CD4-positive, alpha-beta T cell treated with Interleukin-10 for 1 hour (primary cell): ENCODE measurements at places on chromosomes 5 and 9.

DNA sequence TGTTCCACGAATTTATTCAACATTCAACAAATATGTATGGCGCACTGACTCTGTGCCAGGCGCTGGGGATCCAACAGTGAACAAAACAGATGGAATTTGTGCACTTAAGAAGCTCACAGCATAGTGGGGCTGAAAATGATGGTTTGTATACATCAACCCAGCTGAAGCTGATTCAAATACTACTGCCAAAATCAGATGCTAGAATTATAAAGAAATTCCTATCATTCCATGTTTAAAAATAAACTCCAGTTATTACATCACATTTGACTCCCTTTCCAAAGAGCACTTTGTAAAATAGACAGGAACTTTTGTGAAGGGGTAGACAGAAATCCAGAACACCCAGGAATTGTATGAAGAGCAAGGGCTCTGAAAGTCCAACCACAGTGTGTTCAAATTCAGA, 54.1 kb downstream of the ZNF608 start:
- DNase-seq, result no peak

DNA sequence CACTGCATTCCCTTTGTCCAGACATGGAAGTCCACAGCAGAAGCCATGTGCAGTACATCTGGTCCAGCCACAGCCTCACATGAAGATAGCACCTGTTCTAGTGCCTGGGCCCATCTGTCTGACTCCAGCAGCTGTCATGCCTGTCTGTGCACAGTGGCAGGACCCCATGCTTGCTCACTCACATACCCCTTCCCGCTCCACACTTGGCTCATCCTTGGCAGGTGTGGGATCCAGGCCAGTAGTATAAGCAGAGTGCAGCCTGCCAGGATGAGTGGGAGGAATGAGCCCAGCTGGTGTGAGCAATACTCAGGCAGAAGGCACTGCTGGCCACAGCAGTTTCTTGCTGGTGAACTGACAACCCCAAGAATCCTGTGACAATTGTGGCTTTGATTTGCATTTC, 168.0 kb downstream of the PRDM9 start:
- no peak for DNase-seq

DNA sequence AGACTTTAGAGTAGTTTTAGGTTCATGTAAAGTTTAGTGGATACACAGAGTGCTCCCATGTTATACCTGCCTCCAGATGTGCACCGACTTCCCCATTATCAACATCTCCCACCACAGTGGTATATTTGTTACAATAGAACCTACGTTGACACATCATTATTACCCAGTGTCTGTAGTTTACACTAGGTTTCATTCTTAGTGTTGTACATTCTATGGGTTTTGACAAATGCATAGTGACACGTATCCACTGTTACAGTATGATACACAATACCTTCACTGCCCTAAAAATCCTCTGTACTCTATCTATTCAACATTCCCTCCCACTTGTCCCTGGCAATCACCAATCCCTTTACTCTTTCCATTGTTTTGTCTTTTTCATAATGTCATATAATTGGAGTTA, 34.3 kb upstream of the CRHBP start:
- DNase-seq, result no peak

GRCh38 chr5:41083306-41083705, 12.2 kb upstream of the MROH2B start:
- no peak for DNase-seq

DNA sequence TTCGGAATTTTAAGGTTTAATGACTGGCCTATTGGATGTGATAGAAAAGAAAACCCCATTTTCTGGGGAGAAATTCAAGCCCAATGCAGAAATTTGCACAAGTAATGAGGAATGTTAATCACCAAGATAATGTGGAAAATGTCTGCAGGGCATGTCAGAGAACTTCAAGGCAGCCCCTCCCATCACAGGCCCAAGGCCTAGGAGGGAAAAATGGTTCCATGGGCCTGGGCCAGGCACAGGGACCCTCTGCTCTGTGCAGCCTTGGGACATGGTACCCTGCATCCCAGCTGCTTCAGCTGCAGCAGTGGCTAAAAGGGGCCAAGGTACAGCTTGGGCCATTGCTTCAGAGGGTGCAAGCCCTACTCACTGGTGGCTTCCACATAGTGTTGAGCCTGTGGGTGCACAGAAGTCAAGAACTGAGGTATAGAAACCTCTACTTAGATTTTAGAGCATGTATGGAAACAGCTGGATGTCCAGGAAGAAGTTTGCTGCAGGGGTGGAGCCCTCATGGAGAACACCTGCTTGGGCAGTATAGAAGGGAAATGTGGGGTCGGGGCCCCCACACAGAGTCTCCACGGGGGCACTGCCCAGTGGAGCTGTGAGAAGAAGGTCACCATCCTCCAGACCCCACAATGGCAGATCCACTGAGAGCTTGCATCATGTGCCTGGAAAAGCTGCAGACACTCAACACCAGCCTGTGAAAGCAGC, 12.2 kb downstream of the FBXO10 start:
- no peak for DNase-seq

DNA sequence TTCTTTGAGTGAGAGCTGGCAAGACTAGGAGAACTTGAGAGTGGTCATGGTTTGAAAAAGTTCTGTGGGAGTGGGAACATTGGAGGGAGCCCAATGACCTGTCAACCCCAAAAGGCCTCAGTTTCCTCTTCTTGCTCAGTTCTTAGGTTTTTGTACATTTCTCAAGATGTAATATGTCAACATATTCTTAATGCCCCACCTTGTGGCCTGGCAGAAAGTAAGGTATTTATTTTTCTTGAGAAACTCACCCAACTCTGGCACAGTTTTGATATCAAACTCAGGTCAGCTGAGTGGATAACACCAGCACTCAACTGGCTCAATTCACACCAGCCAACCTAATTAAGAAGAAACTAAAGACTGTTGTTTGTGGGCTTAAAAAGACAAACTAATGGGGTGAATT, 123.0 kb upstream of the SLC27A6 start:
- DNase-seq, result no peak

DNA sequence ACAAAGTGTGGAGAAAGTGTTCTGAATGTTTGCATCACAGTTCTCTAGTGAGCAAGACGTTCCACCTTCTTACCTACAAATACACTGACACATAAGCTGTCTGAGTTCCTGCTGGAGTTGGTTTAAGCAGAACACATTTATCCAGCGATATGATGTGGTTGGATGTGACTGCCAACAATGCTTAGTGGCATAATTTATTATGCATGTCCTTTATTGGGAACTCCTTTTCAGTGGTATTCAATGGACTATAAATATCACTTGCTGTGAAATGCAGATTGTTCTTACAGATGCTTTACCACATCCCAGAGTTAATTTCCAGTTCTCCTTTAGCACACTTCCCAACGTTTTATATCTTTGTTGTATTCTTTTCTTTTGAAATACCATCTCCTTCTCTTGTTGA, 222.2 kb downstream of the LURAP1L start:
- DNase-seq, result no peak

DNA sequence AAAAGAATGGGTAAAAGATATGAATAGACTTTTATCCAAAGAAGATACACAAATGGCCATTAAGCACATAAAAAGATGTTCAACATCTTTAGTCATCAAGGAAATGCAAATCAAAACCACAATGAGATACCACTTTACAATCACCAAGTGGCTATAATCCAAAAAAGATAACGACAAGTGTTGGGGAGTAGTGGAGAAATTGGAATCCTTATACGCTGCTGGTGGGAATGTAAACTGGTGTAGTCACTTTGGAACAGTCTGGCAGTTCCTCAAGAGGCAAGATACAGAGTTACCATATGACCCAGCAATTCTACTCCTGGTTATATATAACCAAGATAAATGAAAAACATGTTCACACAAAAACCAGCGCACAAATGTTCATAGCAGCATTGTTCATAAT, 234.9 kb downstream of the SPATA31D1 start:
- DNase-seq, result no peak
